ENCODE measurements at places on chromosomes 7 and 10.

DNA sequence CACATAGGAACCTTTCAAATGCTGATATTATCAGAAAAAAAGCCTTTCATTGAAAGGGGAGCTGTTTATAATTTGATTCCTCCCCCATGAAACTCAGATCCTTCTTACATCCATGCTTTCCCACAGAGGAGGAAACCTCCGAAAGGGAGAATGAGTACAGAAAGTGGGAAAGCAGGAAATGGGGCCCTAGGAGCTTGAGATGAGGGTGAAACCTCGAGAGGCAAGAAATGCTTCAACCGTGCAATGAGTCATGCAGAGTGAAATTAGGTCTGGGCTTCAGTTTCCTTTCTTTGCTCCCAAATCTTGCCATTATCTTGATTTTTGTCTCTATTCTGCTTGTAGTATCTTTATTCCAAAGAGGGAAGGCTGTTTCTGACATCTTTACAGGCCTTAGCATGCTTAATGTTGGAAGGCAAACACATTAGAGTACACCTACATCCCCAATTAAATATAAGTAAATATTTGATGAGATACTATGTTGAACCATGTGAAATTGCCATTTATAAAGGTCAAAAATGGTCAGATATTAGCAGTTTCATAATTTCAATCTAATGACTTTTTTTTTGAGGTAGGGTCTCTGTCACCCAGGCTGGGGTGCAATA lies 79.1 kb downstream of the NAMPT start:
- H3K4me3 ChIP-seq: no peak overlapping the region
- H3K4me1 ChIP-seq: no peaks in the 10 kb centered on the region
- DNase-seq: no peak
- H3K27me3 ChIP-seq: peaks cover 24% of the 10 kb centered on the region
- H3K27ac ChIP-seq: no peak overlapping the region
- no peaks in the 10 kb centered on the region for H3K36me3 ChIP-seq

- peaks cover 79% of the 10 kb centered on the region for H3K27me3 ChIP-seq
- DNase-seq: no peak
These were observed at the start of gene MEST for GRCh38 chr7:130491841-130492522. MEST (plus strand) TSS chr7:130492085; CDS start chr7:130492314, 229 bp downstream.

- H3K27ac ChIP-seq: no peak overlapping the region
- H3K4me1 ChIP-seq: no peaks in the 10 kb centered on the region
- no peak for DNase-seq
- no peaks in the 10 kb centered on the region for H3K36me3 ChIP-seq
- no peaks in the 10 kb centered on the region for H3K27me3 ChIP-seq
These were observed 16.9 kb downstream of the LHPP start for GRCh38 chr10:124478515-124478914.

DNA sequence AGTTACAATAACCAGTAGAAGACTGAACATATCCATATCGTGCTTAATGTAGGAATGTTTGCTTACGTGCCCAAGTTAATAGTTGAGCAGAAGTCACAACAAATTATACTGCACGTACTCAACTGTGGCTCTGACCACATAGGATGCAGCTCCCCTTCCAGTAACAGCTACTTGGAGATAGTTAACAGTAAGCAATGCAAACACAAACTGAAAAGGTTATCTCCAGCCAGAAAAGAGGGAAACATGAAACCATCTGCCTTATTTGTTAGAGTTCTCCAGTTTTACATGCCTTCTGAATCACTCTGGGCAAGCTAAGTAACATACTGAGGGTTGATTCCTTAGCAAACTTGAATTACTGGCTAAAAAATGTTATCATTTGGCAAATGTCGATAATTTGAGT lies 9.8 kb downstream of the DHX32 start:
- no peak for DNase-seq
- no peak overlapping the region for H3K27ac ChIP-seq
- no peaks in the 10 kb centered on the region for H3K27me3 ChIP-seq
- peaks cover 10% of the 10 kb centered on the region for H3K36me3 ChIP-seq
- H3K4me1 ChIP-seq: no peaks in the 10 kb centered on the region

DNA sequence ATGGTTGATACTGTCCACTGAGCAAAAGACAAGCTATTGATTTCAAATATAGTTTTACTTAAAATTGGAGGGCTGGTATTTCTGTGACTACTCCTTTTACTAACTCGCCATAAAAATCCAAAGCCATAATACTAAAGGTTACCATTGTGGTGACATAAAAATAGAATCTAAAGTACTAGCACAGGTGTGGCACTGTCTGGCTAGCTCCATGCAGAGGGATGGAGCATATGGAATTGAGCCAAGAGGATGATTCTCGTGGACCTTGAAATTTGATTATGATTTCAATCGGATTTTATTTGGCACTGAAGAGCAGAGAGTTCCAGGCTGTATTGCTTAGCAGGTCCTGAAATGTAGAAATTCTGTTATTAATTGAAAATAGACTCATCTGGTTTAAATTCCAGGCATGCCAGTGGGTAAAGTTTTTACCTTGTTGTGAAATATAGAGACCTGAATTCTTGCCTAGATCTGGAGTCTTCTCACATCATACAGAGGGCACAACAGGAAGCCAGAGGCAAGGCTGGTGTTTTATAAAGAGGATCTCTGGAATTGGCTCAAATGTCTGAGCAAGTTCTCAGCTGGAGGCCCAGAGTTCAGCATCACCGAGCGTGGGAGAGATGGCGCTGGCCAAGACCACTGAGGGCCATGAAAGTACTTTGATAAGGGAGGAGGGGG lies 29.9 kb upstream of the DLD start:
- no peak for DNase-seq
- peaks cover 1% of the 10 kb centered on the region for H3K36me3 ChIP-seq
- peaks cover 36% of the 10 kb centered on the region for H3K4me1 ChIP-seq
- H3K27me3 ChIP-seq: peaks cover 19% of the 10 kb centered on the region
- no peak overlapping the region for H3K4me3 ChIP-seq
- H3K27ac ChIP-seq: no peak overlapping the region

DNA sequence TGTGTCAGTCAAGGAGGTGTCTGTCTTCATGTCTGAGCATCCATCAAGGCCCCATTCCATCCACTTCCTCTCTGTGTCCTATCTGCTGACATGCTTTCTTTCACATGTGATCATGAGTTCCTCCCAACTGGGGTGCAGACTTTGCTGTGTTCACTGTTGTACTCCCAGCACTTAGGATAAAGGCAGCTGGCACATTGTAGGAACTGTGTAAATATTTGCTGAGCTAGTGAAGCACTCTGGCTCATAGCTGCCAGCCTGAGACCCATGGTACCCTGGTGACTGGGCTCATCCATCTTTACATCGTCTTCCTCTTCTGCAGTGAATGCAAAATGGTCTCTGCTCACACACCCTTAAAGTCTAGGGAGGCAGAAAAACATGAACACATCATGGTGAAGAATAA lies 242.2 kb upstream of the IGFBP3 start:
- no peak for DNase-seq
- no peak overlapping the region for H3K27ac ChIP-seq
- no peaks in the 10 kb centered on the region for H3K27me3 ChIP-seq
- no peaks in the 10 kb centered on the region for H3K4me1 ChIP-seq
- no peak overlapping the region for H3K4me3 ChIP-seq

GRCh38 chr10:121248266-121248665 lies 350.0 kb downstream of the FGFR2 start:
- H3K36me3 ChIP-seq: no peaks in the 10 kb centered on the region
- no peak for DNase-seq
- H3K27me3 ChIP-seq: no peaks in the 10 kb centered on the region
- H3K27ac ChIP-seq: no peak overlapping the region
- no peaks in the 10 kb centered on the region for H3K4me1 ChIP-seq

- no peak for DNase-seq
- H3K27ac ChIP-seq: no peak overlapping the region
- no peak overlapping the region for H3K4me3 ChIP-seq
- no peaks in the 10 kb centered on the region for H3K27me3 ChIP-seq
- no peaks in the 10 kb centered on the region for H3K36me3 ChIP-seq
- H3K4me1 ChIP-seq: no peaks in the 10 kb centered on the region
These were observed 48.1 kb downstream of the MYO3A start for GRCh38 chr10:25982107-25982506.

- H3K4me1 ChIP-seq: no peaks in the 10 kb centered on the region
- H3K27ac ChIP-seq: no peak overlapping the region
- no peaks in the 10 kb centered on the region for H3K27me3 ChIP-seq
- H3K4me3 ChIP-seq: no peak overlapping the region
These were observed 639.7 kb upstream of the AUTS2 start for GRCh38 chr7:68958571-68958970.

DNA sequence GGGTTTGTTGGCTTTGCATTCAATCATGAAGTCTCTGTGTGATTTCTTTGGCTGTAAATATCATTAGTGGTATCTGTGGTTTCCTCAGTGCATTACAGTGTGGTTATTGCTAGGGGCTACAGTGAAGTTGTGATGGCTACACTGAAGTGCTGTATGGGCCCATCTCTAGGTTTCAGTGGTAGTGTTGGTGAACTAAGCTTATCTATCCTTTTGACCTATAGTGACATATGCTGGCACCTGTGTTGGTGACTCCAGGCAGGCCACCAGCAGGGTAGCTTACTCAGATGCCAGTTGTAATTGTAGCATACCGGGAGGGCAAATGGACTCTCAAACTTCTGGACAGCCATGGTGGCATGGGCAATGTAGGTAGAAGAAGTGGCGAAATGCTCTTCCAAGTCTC lies 219.0 kb downstream of the ANKRD30A start:
- H3K4me3 ChIP-seq: no peak overlapping the region
- H3K27ac ChIP-seq: no peak overlapping the region
- no peaks in the 10 kb centered on the region for H3K27me3 ChIP-seq
- DNase-seq: no peak
- H3K36me3 ChIP-seq: no peaks in the 10 kb centered on the region

DNA sequence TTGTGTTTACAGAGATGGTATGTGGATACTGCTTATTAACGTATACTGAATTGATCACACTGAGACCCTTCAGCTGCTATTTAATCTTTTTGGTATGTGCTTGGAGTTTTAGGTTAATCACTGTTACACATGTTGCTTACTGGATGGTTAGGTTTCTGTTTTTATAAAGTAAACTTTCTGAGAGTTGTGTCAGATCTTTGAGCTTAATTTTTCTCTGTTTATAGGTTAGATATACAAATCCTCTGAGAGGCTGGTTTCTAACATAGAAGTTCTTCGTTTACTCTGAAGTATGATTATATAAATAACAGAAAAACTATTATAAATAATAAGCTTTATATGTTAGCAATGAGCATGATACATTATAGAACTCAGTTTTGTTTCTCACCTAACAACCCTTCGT lies 123.1 kb downstream of the NSUN6 start:
- DNase-seq: no peak
- H3K27me3 ChIP-seq: no peaks in the 10 kb centered on the region

DNA sequence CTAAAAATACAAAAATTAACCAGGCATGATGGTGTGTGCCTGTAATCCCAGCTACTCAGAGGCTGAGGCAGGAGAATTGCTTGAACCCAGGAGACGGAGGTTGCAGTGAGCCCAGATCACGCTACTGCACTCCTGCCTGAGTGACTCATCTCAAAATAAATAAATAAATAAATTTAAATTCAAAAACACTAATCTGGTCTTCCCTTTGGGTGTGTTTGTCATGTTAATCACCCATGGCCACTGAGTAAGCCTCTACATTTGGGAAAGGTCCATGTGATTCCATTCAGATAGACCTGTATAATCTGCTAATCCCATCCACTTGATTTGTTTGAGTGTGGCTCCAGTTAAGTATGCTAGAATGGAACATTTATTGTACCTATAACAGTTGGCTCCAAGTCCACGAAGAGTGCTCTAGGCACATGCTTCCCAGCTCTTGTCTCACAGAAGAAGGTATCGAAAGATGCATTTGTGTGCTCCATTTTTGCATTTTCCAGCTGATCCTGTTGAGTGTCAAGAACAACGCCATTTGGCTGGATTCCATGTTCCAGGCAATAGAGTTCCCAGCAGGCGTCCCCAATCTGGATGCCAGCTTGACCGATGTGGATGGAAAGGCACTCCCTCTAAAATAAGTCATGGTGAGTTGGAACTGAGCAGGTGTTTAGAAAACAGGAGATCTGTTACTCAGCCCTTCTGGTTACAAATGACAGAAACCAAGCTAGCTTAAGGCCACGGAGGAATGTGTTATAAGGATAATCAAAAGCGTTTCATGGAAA lies 4.0 kb downstream of the TUBAL3 start:
- H3K4me1 ChIP-seq: no peaks in the 10 kb centered on the region
- no peak for DNase-seq
- no peak overlapping the region for H3K27ac ChIP-seq
- H3K4me3 ChIP-seq: no peak overlapping the region

DNA sequence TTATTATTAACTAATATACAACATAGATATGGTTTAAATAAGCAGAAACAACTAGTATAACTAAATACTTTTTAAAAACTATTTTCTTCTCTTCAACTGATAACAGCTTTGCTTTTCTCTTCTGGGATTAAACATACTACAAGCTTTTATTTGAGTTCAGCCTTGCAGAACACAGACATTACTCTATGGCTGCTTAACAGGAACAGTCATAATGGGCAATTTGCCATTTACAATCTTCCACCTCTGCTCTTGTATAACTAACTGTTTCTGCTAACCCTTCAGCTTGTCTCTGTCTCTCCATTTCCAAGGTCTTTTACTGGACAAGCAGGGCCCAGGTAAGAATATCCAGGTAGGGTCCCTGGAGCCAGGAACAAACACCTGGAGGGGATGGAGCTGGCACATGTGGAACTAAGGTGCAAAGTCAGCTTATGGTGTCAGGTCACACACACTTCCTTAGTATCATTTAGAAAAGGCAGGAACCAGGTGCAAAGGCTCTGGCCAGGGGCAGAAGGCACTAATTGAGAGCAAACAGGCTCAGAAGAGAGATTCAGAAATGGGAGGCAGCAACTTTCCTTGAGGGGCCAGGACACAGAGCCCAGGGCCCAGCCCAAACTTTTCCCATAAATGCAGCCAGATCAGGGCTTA lies 93.1 kb downstream of the STRA8 start:
- H3K36me3 ChIP-seq: peaks cover 4% of the 10 kb centered on the region
- H3K4me3 ChIP-seq: no peak overlapping the region
- H3K27me3 ChIP-seq: no peaks in the 10 kb centered on the region
- no peaks in the 10 kb centered on the region for H3K4me1 ChIP-seq
- no peak overlapping the region for H3K27ac ChIP-seq

DNA sequence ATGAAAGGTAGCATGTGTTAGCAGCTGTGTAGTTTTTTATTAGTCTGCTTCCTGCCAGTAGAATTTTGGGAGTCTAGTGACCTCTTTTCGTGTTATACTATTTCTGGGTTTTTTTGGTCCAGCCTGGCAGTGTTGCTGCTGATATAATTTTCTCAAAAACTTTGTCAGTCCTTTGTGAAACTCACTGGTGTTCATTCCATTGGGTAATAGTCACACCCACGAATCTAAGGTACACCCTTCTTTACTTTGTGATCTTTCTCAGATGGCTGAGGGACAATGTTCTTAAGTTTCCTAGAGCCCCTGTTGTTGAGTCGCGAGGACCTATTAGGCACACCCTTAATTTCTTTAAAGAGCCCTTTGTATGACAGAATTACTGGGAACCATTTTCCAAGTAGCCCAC lies 52.3 kb downstream of the TPST1 start:
- no peaks in the 10 kb centered on the region for H3K4me1 ChIP-seq
- no peak overlapping the region for H3K4me3 ChIP-seq
- no peak overlapping the region for H3K27ac ChIP-seq

Measured in activated naive CD4-positive, alpha-beta T cell treated with anti-CD3 and anti-CD28 coated beads, Interleukin-2, amount 10 ng/mL, durations not matched to agents 7 days and 5 days (primary cell).